ENCODE measurements at places on chromosomes 5 and 9.
A peak's percentile ranks its signal among the peaks of the same experiment; 100 is the strongest.

GRCh38 chr5:66655395-66656324 is 59.5 kb downstream of the MAST4 start:
- no peaks in the 10 kb centered on the region for H3K4me1 ChIP-seq
- no peaks in the 10 kb centered on the region for H3K36me3 ChIP-seq
- no peak overlapping the region for H3K27ac ChIP-seq
- peaks cover 2% of the 10 kb centered on the region for H3K27me3 ChIP-seq

DNA sequence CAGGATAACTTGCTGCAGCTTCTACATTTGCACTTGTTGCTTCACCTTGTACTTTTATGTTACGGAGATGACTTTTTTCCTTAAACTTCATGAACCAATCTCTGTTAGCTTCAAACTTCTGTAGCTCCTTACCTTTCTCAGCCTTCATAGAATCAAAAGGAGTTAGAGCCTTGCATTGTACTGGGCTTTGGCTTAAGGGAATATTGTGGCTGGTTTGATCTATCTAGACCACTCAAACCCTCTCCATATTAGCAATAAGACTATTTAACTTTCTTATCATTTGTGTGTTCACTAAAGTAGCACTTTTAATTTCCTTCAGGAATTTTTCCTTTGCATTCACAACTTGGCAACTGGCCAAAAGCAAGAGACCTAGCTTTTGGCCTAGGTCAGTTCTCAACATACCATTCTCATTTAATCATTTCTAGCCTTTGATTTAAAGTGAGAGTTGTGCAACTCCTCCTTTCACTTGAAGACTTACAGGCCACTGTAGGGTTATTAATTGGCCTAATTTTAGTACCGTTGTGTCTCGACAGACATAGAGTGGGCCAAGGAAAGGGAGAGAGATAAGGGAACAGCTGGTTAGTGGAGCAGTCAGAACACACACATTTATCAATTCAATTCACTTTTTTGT is 63.7 kb downstream of the SHOC1 start:
- H3K27me3 ChIP-seq = no peaks in the 10 kb centered on the region
- peaks cover 32% of the 10 kb centered on the region for H3K36me3 ChIP-seq
- DNase-seq = no peak

- H3K27me3 ChIP-seq = no peaks in the 10 kb centered on the region
- no peak overlapping the region for H3K4me3 ChIP-seq
- H3K4me1 ChIP-seq = no peaks in the 10 kb centered on the region
- no peak for DNase-seq
- no peak overlapping the region for H3K27ac ChIP-seq
Measured at GRCh38 chr9:81969971-81970370, 18.6 kb upstream of the SPATA31D1 start.

DNA sequence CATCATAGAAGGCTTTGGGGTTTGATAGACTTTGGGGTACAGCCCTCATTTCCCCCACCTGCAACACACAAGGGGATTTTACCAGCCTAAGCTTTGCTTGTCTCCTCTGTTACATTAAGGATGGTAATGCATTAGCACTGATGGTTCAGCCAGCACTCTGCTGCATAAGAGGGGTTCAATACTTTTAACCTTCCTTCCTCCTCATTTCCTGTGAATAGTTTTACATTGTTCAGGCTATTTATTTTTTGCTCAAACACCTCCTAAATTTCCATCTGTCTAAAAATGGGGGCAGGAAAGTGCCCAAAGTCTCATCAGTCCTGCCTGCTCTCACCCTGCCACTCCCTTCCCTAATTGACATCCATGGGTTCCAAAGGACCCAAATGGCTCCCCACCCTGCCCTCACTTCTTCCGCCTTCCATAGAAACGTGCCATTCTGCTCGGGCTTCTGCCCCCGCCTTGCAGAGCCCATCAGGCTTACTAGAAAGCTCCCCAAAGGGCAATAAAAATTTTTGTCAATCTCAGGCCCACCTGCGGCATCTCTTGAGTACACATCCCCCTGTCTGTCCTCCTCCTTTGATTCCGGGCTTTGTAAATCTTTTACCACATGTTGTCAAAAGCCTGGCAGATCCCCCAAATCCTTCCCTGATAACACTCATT is 239.5 kb upstream of the SLC24A2 start:
- peaks cover 83% of the 10 kb centered on the region for H3K4me1 ChIP-seq
- H3K4me3 ChIP-seq = peak overlapping the region; percentile 55
- peak; percentile 17 for DNase-seq
- peak overlapping the region; percentile 64 for H3K27ac ChIP-seq

DNA sequence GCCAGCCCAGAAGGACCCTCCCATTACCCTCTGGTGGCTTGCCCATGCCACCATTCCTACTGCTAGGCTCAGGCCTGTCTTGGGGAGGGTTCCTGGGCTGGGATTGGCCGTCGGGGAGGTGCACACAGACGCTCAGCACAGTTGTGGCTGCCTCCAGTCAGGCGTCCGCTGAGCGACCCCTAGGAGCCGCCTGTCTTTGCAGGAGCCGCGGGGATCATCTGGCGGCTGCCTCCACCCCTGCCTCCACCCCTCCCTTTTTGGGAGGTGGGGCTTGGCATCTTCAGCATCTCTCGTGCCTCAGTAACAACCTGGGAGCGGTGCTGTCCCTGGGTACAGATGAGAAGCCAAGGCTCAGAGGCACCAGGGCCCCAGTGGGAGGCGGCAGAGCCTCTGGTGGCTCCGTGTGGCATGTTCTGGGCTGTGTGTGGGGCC is 39.6 kb downstream of the RXRA start:
- no peak overlapping the region for H3K4me3 ChIP-seq
- peak; percentile 48 for DNase-seq
- H3K27ac ChIP-seq = no peak overlapping the region
- H3K27me3 ChIP-seq = peaks cover 3% of the 10 kb centered on the region

DNA sequence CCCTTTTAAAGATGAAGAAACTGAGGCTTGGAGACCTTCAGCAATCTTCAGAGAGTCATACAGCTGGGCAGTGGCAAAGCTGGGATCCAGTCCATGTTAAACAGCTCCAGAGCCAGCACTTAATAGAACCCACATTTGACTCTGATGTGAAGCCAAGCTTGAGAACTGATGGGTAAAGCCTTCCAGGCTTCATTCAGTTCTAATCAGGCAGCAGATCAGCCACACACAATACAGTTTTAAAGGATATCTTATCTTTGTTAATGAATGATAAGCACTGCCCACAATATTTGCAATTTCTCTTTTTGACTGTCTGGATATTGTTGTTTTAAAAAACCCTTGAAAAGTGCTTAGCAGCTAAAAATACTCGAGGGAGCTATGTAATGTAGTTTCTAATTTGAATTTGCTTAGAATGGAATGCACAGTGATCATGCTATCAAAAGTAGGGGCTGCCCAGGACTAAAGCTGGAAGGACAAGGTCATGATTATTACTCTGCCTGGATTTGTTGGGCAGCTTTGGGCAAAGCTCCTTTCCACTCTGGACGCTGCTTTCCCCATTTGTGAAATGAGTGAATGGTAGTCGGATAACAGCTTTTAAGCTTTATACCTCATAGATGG is 31.3 kb upstream of the HTR4 start:
- peaks cover under 1% of the 10 kb centered on the region for H3K27me3 ChIP-seq
- H3K36me3 ChIP-seq = no peaks in the 10 kb centered on the region
- H3K27ac ChIP-seq = no peak overlapping the region
- no peak overlapping the region for H3K4me3 ChIP-seq

DNA sequence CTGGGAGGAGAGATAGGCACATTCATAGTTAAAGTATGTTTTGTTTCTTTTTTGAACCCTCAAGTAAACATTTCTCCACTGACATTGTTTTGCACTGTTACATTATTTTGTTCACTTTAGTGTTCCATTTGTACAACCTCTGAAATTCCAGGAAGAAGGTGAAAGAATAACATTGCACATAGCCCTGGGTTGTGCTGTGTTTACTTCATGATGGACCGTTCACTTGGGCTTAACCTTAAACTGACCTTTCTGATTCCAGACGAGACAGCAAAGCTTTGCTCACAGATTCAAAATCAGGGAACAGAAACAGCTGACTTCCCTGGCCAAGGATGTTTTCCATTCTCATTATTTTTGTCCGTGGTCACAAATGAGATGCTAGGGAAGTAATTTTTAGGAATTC is 42.8 kb upstream of the GDNF start:
- H3K4me1 ChIP-seq = peaks cover 19% of the 10 kb centered on the region
- no peak overlapping the region for H3K27ac ChIP-seq
- no peak overlapping the region for H3K4me3 ChIP-seq
- H3K36me3 ChIP-seq = peaks cover 15% of the 10 kb centered on the region
